Pons (tissue), 1 donor: ENCODE measurements at places on chromosomes 3 and 15.

DNA sequence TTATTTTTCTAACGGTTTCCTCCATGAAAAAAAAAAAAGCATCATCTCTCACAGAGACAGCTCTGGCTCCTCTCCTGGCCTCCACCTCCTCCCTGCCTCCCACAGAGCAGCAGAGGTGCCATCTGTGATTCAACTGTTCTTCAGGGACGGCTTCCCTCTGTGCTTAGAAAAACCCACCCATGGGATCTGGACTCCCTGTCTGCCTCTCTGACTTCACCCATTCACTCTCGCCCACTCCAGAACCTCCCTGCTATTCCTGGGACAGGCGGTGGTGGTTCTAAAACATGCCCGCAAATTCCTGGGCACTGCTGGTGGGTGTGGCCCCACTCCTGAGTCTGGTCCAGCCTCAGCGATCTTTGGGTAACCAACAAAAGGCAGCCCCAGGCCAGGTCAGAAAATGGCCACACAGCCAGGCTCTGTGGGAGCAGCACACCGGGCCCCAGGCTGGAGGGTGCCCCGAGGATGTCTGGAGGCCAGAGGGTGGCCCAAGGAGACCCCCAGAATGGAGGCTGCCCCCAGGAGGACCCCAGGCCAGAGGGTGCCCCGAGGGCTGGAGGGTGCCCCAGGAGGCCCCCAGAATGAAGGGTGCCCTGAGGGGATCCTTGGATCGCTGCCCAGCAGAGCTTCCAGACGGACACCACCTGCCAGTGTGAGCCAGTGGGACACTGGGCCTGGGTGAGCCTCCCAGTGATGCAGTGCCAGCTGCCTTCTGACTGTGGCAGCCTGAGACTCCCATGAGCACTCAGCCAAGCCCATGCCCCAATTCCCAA is 2.6 kb upstream of the CHST13 start:
- DNase-seq: no peak

DNA sequence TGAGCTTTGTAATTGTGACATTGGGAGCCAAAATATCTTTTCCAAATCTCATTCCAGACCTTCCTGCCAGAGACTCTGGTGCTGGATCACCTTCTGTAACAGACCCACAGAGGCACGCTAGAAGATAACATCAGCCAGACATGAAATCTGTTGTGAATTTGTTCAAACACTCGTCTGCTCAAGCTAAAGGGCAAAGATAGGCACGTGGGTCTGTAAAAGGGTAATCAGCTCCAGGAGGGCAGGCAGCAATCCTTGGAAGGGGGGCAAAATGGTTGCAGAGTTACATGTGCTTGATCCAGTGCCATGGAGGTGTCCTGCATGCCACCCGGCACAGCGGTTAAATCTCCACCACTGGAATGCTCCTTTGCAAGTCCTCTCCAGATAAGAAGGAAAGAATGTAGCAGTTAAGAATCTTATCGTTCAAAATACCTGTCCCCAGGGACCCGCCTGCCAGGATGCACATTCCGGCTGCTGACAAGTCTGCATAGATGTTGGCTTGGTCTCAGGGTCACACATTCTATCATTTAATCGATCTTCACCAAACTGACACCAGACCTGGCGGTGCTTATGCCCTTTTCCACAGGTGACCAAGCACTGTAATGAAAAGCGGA is 74.8 kb downstream of the ADAMTS9 start:
- DNase-seq: no peak

DNA sequence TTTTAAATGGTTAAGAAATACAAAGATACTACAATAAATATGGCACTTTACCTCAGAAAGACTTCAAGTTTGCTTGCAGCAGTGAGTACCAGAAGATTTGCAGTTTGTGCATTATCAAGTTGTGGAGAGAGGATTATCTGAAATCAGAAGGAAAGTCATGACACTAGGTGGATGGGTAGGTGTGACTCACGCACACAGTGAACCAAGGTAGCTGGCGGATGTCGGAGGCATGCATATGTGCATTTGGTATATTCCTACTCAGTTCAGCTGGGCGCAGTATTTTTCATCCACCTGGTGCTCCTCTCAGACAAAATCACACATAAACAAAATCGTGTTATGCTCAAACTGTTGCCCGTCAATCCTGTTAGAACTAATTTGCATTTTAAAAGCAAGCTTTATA is 351.0 kb downstream of the IGSF11 start:
- no peak for DNase-seq

DNA sequence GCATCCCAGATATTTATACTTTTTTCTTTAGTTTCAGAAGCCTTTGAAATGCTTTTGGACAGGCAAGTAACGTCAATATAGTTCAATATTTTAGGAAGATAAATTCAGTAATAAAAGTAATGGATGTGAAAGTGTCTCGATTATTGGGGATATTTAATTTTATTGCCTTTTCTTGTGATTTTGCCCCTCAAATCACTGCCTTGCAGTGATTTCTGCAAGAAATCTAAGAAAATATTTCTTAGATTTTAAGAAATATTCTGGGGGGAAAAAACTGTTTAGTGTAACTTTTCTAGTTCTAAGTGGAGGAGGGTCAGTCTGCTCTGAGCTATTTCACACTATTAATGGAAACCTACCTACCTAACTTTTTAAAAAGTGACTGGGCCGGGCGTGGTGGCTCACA is 33.6 kb downstream of the MGA start:
- no peak for DNase-seq

DNA sequence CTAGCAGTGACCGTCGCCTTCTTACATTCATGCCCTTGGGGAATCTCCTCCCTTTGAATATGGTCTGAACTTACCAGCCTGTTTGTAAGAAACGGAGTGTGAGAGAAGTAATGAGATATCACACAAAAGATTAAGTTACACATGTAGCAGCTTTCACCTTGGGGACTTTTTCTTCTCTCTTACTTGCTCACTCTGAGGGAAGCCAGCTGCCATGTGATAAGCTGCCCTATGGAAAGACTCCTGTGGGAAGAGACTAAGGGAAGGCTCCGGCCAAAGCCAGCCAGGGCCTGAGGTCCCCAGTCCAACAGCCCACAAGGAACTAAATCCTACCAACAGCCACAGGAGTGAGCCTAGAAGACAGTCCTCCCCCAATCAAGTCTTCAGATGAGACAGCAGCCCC is 190.4 kb upstream of the TSC22D2 start:
- DNase-seq: no peak

GRCh38 chr3:98829246-98829832 is 66.2 kb downstream of the ST3GAL6 start:
- DNase-seq: no peak

DNA sequence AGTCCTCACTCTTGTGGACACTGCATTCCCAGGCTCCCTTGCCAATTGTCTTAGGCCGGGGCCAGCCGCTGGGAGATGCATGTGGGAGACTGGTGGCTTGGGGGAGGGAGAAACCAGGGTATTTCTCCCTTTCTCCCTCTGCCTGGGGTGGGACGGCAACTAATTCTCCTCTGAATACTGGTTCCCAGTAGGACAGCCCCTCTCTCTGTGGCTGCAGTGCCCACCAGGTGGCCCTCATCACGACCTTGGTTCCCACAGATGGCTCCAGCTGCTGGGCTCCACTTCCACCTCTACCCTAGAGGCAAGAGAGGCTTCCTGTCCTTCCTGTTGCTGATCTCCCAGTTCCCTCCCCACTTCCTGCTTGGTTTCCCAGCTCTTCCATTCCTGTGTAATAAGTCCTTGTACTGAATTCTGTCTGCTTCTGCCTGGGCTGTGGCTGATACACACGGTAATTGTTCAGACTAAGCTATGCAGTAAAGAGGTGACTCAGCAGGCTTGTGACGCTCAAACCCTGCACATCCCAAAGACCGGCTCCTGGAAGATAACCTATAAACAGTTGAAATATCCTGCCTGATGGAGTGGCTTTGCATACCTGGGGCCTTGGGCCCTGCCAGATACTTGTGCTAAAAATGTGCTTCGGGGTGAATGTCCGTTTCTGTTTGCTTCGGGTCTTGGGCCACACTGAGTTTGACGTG is 20.4 kb upstream of the COPG1 start:
- no peak for DNase-seq

- no peak for DNase-seq
These were observed 17.7 kb upstream of the CLSTN2 start for GRCh38 chr3:139917226-139917785.
